ENCODE measurements at places on chromosomes 4 and X. TPM values are rescaled to one million over a fixed set of nuclear protein-coding genes. Genes with fewer than 3 reads are reported as not detected.
A peak's percentile ranks its signal among the peaks of the same experiment; 100 is the strongest.

GRCh38 chr4:77963004-77963403 lies 94.1 kb upstream of the FRAS1 start:
- no peak for DNase-seq

DNA sequence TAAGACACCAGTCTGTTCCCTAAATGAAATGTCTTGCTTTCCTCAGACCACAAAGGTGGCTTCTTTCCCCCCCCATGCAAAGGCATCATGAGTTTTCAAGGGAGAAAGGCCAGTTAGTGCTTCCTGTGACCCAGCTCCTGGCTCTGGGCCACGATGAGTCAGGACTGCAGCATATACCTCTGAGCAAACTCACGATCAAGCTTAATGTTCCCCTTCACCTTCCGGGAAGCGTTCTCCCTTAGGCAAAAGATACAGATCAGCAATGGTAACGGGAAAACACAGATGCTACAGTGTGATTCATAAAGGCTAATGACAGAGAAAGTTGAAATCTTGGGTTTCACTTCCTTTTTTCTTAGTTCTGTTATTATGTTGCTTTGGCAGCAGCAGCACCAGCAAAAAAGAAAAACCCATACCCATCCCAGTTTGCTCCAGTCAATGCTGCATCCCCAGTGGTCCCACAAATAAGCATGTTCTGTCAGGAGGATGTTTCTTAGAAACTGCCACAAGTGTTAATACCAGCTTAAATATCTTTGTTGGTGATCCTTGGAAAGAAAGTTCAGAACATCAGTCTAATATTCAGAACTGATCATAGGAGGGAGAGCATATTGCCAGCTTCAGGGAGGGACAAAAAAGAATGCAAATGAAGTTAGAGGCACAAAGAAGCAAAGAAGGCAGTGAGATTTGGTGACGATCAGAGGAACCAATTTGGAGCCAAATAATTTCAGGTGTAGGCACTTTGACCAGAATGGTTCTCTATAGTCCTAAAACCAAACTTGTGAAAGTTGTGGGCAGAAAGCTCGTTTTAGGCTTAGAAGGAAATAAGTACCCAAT lies 41.2 kb downstream of the LONRF3 start:
- DNase-seq: no peak

The MAGEA3 gene
- not detected for total RNA-seq

- DNase-seq: no peak
Measured at GRCh38 chr4:110139815-110140214, 58.6 kb downstream of the ELOVL6 start.

The SPATA4 gene
- total RNA-seq: 0.22 TPM

- DNase-seq: no peak
Measured at GRCh38 chr4:79281566-79282359, 44.1 kb downstream of the NAA11 start.

GRCh38 chr4:42420140-42420539 lies 22.9 kb downstream of the SHISA3 start:
- no peak for DNase-seq

GRCh38 chr4:65391382-65391781 lies 278.9 kb downstream of the EPHA5 start:
- no peak for DNase-seq

DNA sequence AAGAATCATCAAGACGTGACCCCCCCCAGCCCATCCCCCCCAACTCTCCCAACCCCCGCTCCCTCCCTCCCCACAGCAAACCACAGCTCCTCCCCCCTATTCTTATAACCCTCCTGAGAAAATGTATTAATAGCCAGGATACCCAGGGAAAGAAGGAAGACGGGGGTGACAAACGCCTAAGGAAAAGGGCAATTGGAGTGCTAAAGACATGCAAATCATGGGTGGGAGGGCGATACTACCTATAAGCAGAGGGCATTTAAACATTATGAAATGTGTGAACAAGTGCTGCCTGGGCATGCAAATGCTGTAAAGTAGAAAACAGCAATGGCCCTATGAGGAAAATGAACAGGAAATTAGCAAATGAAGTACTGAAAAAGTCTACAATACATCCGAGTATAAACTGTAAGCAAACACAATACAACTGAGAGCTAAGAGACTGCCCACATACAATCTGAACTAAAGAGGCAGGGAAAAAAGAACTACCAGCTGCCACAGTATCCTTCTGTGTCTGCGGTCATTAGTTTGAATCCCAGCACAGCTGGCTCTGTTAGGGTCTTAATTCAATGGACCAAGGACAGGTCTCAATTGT lies 2.4 kb downstream of the CXXC4 start:
- no peak for DNase-seq

DNA sequence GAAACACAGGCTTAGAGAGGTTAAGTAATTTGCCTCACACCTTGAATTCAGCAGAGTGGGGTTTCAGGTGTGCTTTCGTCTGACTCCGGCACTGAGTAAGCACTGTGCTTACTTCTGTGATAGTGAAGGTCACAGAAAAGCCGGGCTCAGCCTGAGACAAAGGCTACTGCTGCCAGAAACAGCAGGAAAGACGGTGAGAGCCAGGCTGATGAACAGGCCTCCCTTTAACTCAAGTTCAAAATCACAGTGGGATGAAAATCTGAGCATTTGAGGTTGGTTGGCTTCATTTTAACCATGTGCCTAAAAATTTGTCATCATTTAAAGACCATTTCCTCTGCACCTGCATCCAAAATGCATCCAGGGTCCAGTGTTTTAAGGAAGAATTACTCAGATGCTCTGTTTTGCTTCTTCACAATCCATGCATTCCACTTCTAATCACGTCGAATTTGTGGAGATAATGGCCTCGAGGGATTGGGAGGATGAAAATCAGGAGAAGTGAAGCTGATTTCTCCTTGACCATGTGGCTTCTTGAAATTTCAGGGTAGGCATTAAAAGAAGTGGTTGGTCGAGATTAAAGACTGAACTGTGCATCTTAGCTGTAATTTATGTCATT lies 121.2 kb upstream of the LNX1 start:
- DNase-seq: no peak

The INPP4B gene
- 83.1 TPM for total RNA-seq

DNA sequence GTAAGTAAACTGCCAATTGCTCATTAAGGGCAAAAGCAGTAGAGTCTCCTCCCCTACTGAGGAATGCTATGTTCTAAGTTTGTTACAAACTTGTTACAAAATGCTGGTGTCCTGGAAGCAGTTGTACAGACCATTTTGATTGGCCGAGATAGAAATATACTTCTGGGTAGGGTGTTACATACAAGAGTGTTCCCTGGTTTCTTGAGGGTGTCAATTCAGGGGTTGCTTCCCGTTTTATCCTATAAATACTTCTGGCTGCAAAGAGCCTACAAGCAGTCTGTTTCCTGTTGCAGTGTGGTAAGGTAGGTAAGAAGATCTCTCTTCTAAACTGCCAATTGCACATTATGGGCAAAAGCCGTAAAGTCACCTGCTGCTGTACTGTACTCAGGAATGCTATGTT lies 5.7 kb downstream of the TRPC5OS start:
- no peak for DNase-seq

GRCh38 chr4:72326692-72327632 lies 242.1 kb downstream of the ADAMTS3 start:
- DNase-seq: no peak

- no peak for DNase-seq
Measured at GRCh38 chr4:81870275-81870674, 398.6 kb upstream of the RASGEF1B start.

- no peak for DNase-seq
Measured at GRCh38 chr4:158962393-158962792, 140.5 kb upstream of the RAPGEF2 start.

The ARR3 gene
- total RNA-seq: not detected

DNA sequence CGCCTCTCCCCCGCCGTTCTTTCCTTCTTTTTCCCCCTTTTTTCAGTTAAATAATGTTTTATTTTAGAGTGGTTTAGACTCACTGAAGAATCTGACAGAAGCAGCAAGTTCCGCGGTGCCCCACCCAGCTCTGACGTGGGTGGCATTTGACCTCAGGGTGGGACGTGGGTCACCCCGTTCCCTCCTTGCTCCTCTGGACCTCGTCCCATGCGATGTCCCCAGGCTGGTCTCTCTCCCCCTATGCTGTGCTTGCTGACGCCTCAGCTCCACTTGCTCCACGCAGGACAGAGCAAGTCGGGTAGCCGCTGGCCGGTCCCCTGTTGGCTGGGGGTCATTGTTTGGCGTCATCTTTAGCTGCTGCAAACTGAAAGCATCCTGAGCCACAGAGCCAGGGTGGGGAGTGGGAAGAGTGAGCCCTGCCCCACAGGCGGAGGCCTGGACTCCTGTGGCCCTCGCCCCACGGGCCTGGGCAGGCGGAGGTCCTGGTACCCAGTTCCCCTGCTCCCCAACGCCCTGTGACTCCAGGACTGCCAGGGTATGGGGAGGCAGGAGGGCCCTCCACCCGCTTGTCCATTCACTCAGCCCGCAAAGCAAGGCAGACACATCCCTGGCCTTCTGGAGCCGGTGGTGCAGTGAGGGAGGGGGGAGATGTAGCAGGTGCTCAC lies 30.8 kb downstream of the TRMT44 start:
- no peak for DNase-seq

The GLRA2 gene
- not detected for total RNA-seq

GRCh38 chr4:7236847-7237246 lies 44.5 kb downstream of the SORCS2 start:
- no peak for DNase-seq

- DNase-seq: peak; percentile 86
Measured at GRCh38 chrX:134990801-134991481, at the start of gene SMIM10. TSS of gene SMIM10 (plus strand) at chrX:134990991. CDS start at chrX:134991096, 105 bp downstream.

- DNase-seq: no peak
Measured at GRCh38 chr4:5839751-5840674, 52.9 kb downstream of the CRMP1 start.
